ENCODE measurements at places on chromosomes 5 and 9.

DNA sequence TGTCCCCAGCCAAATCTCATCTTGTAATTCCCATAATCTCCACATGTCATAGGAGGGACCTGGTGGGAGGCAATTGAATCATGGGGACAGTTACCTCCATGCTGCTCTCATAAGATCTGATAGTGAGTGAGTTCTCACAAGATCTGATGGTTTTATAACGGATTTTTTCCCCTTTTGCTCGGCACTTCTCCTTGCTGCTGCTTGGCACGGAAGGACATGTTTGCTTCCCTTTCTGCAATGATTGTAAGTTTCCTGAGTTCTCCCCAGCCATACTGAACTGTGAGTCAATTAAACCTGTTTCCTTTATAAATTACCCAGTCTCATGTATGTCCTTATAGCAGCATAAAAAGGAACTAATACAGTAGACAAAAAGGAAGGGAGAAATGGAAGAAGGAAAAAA, 76.7 kb upstream of the CCNG1 start:
- DNase-seq = no peak

DNA sequence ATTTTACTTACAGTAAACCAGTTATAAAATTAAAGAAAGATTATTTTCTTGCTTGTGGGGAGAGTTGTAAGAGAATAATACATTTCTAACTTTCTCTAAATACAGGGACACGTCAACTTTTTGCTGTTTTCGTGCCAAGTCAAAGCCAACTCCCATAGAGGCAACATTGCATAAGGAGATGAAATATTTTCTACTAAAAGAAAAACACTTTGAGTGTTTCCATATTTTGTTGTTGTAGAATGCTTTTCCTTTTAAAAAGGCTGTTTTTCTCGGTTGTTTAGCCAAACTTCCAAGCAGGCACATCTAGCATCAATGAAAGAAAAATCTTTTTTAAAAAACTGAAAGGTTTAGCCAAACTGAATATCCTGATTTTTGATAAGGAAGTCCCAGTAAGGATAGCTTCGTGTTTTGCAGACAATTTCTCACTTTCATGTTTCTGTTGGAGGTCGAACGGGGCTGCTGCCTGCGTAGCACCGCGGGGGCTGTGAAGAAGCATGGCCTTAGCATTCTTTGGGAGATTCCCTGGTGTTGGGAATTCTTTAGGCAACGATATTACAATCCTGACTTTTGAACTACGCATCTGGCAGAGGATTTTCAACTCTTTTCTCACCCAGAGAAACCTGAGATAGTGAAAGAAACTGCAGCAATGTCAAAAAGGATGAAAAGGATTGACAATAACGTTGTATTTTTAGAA, 108.1 kb upstream of the FBXL7 start:
- no peak for DNase-seq

- DNase-seq = no peak
Observed at GRCh38 chr5:156375895-156376495, 49.0 kb downstream of the SGCD start.

- DNase-seq = no peak
Observed at GRCh38 chr5:80092486-80093107, 57.4 kb downstream of the THBS4 start.

DNA sequence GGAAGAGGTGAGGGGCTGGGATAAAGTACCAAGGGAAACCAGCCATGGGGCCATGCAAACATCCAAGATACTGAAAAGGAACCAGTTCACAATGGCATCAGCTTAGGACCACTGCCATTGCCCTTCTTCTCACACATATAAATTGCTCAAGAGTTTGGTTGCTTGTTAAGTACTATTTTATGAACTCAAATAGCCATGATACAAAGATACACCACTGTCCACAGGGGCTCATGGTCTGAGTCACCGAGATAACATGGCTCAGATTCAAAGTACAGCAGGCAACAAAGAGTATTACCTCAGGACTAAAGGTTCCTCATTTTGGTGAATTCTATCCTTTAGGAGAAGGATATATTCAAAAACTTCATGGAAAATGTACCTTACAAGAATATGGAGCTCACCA, 55.6 kb downstream of the FANCC start:
- no peak for DNase-seq

- DNase-seq = no peak
Observed at GRCh38 chr5:32249668-32250067, 63.1 kb downstream of the MTMR12 start.

GRCh38 chr9:81534138-81534875, 155.0 kb downstream of the TLE1 start:
- no peak for DNase-seq

All from right hindlimb (tissue), 1 donor.